ENCODE measurements at places on chromosomes 3 and 15. TPM values are rescaled to one million over a fixed set of nuclear protein-coding genes. Genes with fewer than 3 reads are reported as not detected.

- no peak for DNase-seq
Measured at GRCh38 chr3:46607603-46608028, 4.7 kb upstream of the FAM240A start.

DNA sequence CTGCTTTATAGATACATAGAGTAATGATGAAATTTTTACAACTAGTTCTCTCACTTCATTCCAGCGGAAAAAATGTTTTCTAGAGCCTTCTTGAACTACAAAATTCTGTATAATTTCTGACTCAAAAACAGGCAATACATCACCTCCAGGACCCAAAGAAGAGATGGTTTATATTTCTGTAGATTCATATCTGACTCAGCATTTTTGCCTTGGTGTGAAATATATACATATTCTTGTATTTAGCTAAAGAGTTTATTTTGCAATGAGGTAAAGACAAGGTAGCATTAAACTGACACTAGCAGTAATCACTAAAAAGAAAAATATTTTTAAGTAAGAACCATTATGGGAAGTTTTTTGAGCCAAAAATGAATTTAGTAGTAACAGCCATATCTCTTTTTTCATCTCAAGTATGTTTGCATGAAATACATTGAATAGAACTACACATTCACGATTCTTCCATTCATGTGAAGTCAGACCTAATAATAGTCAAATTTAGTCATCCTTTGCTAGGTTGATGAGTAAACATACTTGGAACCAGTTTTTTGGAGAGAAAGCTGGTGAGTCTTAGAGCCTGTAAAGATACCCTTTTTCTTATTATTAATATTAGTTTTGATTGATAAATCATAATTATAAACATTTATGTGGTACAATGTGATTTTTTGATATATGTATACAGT, 31.6 kb downstream of the COL8A1 start:
- DNase-seq: no peak

The DUOXA1 gene
- not detected for total RNA-seq

The MME gene
- total RNA-seq: 2.5 TPM

DNA sequence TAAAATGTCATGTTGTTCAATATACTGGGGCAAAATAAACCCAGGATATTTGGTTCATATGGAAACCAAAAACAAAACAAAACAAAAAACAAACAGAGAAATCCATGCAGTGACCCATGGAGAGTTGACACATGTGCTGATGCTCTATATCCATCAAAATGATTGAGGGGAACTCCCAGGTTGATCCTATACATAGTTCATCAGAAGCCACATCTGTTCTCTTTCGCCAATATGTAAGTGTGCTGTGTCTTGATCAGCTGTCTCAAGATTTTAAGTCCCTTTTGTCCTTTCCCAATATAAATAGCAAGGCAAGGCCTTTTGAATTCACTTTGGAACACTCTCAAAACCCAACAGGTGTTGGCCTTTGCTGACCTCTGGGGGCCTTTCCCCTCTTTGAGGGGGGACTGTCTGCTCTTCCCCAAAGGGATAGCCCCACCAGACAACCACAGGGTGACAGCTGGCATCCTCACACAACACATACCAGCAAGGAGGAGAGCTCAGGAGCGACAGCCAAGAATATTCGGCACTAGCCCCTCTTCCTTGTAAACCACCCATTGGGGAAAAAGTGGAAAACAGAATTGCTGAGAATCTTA, 209.4 kb upstream of the CD96 start:
- DNase-seq: no peak

DNA sequence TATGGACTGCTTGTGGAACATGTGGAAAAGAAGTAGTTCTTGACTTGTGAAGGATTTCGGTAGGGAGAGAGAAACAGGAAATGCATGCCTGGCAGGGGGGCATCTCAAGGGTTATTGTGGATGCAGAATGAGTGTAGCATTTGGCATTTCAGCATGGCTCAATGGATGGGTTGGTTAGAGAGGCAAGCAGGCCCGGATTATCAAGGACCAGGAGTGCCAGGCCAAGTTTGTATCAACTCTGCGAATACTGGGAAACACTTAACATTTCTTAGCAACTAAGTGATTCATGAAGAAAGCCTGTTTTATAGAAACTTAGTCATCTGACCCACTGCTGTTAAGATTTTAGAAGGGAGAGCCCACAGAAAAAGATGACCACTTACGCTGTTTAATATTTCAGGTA, 33.6 kb downstream of the KIF15 start:
- no peak for DNase-seq

- DNase-seq: no peak
Measured at GRCh38 chr3:149462051-149462450, 12.4 kb upstream of the TM4SF4 start.

GRCh38 chr3:106135451-106136160, 266.8 kb upstream of the CBLB start:
- DNase-seq: no peak

GRCh38 chr3:127011270-127011992, 28.5 kb downstream of the PLXNA1 start:
- no peak for DNase-seq

GRCh38 chr3:31133541-31133940, 239.1 kb upstream of the GADL1 start:
- no peak for DNase-seq

The ACKR4 gene
- not detected for total RNA-seq

GRCh38 chr3:176766862-176767261, 430.4 kb downstream of the TBL1XR1 start:
- no peak for DNase-seq

The NMNAT3 gene
- total RNA-seq: 6.8 TPM

The STARD9 gene
- 6.0 TPM for total RNA-seq

DNA sequence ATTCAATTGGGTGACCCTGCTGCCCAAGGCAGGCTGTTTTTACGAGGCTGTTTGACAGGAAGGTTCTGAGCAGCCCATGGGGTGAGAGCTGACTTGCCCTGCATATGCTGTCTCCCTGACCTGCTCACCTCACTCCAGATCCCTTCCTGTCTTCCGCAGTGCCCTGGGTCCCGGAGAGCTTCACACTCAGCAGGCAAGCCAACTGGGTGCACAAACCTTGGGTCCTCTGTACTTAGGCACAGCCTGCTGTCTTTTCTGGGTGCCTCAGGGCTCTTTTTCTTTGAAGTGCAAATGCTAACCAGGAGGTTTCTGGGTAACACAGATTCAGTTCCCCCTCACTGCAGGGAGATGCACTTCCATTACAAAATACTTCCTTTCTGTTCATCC, 32.8 kb downstream of the ZXDC start:
- no peak for DNase-seq

DNA sequence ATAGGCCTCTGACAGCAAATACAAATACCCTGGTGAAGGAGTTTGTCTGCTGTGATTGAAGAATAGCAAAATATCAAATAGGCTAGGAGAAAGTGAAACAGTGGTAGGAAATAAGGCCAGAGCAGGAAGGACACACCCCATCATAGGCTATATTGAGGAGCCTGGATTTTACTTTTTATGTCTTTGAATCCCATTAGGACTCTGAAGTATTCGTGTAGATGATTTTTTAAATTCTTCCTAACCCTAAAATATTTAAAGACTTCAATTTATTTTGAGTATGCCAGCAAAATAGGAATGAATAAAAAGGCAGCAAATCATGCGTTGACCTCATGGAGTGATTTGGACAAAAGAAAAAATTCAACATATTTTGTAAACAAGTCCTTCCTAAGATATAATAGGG, 562.8 kb downstream of the NAALADL2 start:
- DNase-seq: no peak

DNA sequence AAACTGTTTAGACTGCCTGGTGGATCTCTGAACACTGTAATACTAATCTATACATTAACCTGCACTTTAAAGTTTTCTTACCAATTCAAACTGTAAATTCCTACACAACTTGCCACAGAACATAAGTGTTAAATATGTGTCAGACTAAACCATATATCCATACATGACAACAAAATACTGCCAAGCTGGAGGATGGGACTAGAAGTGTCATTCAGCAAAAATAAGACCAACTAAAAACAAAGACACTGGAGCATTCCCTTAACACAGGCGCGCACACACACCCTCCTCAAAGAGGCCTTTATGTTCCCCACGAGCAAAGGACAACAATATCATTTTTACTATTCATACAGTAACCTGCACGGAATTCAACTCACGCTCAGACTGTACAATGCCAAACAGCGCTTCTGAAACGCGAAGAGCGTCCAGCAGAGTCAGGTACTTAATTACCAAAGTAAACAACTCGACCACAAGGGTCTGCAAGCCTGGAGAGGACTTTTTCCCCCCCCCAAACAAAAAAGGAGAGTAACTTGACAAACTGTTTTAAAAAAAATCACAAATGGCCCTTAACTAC, 1.1 kb downstream of the DCUN1D1 start:
- DNase-seq: no peak

- DNase-seq: no peak
Measured at GRCh38 chr3:49161808-49162530, 4.2 kb downstream of the CCDC71 start.

DNA sequence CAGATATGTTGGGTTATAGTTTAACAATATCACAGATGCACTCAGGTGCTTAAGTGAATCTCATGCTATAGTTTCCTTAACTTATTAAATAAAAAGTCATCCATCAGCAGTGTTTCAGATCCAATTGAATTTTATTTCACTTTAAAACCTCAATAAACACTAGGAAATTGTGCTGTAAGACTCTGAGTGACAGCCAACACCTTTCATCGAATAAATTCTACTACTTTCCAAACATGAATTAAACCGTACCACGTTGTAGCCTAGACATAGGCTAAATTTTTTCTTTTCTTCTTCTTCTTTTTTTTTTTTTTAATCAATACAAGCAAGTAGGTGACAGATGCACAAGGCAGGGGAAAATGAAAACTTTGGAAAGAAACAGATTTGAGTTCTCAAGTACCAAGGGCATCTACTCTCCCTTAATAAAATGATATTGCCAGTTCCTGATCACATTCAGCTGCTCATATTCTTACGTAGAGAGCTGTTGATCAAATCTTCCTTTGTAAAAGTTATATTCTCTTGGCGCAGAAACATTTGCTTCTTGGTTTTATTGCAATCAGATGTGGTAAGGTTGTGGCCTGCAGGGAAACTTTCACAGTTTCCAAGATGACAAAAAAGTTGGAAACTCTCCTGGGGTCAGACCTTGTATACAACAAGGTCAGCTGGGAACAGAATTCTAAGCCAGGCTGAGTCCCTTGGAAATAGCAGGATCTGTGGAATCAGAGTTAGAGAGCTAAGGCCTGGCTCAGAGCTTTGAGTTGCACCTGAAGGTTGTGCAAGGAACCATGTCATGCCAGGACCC, 147.7 kb downstream of the CD47 start:
- no peak for DNase-seq

DNA sequence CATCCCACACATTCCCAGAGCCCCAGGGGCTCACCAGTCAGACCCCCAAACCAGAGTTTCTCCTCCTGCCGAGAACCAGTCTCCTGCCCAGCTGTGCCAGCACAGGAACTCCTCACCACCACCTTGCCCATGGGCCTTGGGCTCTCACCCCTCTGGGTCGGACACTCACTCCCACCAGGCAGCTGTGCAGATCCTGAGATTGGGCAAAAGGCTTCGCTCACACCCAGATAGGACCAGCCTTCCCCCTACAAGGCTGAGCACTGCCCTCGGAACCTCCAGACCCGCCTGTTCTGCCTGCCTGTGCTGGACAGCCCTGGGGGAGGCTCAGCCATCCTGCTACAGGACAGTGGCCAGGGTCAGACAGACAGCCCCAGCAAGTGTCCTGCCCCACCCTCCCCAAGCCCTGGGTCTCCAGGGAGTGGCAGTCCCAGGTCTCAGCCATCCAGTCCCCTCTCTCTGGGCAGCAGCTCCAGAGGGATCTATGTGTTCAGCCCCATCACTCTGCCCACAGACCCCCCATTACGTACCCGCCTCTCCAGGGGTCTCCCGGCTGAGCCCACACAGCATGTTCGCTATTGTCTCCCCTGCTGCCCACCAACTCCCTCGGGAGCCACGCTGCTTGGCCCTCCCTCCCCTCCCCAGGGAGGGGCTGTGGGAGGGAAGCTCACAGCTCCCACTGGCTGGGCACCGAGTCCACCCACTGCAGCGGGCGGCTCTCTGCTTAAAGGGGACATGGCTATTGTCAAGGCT, at the start of gene GRIP2:
TSS of gene GRIP2 (minus strand) at position 601 of the 750 bp plus-strand sequence. CDS start at position 567, 34 bp downstream.
- no peak for DNase-seq

DNA sequence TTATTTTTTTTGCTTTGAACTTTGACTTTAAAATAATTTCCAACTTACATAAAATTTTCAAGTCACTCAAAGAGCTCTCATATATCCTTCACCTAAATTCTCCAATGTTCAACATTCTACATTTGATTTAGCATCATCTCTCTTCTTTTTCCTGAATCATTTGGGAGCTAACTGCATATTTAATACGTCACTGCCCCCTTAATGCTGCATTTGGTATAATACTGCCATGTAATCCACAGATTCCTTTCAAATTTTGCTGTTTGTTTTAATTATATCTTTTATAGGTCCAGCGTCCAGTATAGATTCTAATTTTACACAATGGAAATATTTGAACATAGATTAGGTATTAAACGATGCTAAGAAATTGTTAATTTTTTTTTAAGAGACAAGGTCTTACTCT, 2.3 kb upstream of the EIF2AK4 start:
- DNase-seq: no peak

GRCh38 chr3:46924921-46925584, 47.5 kb downstream of the PTH1R start:
- DNase-seq: no peak

GRCh38 chr3:37995652-37996641, 5.4 kb downstream of the VILL start:
- DNase-seq: no peak

DNA sequence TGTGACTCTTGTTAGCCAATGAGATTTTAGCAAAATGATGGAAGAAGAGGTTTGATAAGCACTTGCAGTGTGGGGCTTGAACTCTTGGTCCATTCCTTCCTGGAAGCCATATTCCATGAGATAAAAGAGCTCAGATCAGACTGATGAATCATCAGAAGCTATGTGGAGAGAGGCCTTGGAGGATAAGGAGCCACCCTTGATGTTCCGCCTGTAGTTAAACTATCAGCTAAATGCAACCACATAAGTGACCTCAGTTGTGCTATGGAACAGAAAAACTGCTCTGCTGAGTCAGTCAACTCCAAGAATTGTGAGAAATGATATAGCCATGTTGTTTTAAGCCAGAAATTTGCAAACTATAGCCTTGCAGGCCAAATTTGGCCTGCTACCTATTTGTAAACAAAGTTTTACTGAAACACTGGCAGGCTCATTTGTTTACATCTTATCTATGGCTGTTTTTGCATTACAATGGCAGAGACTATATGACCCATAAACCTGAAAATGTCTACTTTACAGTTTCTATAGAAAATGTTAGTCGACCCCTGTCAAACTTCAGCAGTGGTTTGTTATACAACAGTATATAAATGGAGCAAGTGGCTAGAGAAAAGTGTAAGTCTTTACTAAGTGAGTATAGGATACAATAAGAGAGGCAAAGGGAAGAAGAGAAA, 27.6 kb upstream of the GAP43 start:
- DNase-seq: peak; percentile 4

DNA sequence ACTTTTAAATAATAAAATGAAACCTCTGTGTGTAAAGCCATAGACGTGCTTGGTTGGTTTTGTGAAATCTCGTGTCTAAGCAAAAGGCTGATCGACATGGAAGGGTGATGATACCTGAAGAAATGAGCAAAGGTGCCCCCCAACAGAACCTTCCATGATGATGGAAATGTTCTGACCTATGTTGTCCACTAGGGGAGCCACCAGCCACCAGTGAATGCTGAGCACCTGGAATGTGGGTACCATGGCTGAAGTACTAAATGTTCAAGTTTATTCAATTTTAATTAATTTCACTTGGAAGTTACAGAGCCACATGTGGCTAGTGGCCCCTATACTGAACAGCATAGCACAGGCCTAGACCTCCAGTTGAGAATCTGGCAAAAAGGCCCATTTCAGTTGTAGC, 158.8 kb downstream of the POLR2M start:
- DNase-seq: peak; percentile 42
